ENCODE measurements at places on chromosomes 1 and 21.

- no peak for DNase-seq
Observed at GRCh38 chr21:39184050-39184980, 1.1 kb upstream of the PSMG1 start.

DNA sequence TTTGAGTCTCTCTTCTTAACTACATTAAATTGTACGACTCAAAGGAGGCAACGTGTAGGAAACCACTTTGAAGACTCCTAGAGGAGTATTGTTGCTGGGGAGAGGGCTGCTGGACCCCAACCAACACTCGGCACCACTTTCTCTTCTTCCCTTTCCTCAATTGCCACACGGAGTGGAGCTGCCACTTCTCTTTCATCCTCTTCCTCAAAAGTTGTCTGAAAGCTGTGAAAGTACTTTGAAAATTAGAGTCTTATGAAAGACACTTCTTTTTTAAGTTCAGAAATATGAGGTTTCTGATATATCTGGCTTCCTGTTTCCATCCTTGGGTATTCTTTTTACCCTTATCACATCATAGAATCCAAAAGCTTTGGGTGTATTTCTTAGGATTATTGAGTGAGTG, 59.5 kb downstream of the MRPS6 start:
- no peak for DNase-seq

DNA sequence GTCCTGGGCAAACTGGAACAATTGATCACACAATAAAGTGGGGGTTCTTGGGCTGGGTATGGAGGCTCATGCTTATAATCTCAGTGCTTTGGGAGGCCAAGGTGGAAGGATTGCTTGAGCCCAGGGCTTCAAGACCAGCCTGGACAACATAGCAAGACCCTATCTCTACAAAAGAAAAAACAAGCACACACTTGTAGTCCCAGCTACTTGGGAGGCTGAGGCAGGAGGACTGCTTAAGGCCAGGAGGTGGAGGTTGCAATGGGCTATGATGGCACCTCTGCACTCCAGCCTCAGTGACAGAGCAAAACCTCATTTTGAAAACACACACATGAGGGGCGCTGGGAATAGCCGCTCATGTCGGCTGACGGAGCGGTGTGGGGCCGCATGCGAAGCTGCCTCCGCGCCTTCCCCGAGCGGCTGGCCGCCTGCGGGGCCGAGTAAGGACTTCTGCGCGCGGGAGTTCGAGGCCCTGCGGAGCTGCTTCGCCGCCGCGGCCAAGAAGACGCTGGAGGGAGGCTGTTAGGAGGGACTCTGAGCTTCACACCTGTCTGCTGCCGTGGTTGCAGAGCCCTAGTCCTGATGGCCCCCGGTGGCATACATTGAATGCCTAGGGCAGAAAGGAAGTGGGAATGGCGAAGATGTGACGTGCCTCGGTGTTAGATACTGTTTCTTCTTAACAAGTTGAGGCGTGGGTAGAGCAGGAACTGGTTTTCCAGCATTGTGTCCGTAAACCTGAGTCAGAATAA, 59.5 kb downstream of the ACBD3 start:
- peak; percentile 42 for DNase-seq

- no peak for DNase-seq
Observed at GRCh38 chr1:7847599-7847998, 5.3 kb downstream of the UTS2 start.

DNA sequence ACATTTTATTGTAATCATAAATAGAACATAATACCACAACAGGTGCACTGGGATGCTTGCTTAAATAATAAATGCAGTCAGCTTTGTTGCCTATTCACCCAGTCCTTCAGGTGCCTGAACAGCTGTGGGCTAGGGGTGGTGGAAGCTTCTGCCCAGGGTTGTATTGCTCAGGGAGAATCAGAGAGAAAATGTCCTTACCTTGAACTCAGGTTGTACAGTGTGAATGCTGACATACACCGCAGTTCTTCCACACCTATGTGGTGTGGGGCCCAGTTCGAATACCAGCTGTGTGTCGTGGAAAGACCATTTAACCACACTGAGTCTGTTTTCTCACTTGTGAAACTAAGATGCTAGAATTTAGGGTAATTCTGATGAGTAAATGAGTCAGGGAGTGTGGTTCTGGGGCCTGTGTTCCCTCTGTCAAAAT, 115.7 kb upstream of the ATP1A1 start:
- no peak for DNase-seq

DNA sequence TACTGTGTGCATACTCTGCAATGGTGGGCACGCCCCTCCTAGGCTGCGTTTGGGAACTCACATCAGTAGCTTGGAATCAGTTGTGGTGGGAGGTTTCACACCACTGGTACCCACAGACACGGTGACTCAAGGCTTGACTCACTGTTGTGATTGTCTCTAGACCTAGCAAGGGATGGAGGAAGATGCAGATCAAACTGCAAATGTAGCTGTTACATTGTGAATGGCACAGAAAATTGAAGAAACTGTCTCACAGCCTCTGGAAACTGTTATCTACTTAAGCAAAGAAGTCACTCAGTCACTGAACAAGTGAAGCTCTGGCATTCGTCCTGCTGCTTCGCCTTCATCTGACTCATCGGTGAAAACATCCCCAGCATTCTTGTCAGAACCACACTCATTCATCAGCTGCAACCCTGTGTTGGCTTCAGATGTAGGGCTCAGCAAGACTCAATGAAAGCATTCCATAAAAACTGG, 59.5 kb downstream of the POFUT2 start:
- peak; percentile 87 for DNase-seq

GRCh38 chr1:93468662-93469061, 20.7 kb downstream of the FNBP1L start:
- DNase-seq, result no peak

DNA sequence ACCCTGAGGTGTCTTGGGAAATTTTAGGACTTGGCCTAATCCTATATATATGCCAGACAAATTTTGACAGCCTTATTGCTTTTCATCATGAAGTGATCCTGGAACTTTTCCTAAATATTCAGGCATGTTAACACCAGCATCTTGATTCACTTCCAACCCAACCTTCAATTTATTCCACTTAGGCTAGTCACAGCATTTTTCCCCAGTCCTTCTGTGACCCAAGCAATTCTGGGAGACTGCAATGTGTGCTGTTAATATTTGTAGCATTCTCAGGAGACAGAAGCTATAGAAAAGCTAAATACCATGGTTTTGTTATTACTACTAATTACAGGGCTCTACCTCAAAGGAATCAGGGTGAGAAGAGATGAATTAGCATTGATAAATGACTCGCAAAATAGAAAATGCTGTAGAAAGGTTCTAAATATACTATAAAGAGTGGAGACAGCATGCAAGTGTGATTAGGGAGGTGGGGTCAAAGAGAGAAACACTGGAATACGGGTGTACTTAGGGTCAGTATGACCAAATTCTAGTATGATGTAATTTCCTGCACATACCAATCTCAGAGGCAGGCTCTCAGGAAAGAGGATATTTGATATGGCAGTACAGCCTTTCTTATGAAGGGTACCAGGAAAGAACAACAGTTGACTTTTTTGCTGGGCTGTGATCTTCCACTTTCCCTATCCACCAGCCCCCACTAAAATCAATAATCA, 29.1 kb downstream of the PRRX1 start:
- DNase-seq, result no peak

- peak; percentile 76 for DNase-seq
Observed at GRCh38 chr1:178726087-178726517, 1.1 kb downstream of the RALGPS2 start.

- no peak for DNase-seq
Observed at GRCh38 chr21:21039624-21040170, 41.5 kb downstream of the NCAM2 start.

GRCh38 chr1:229514578-229515275, 6.6 kb upstream of the NUP133 start:
- peak; percentile 84 for DNase-seq

DNA sequence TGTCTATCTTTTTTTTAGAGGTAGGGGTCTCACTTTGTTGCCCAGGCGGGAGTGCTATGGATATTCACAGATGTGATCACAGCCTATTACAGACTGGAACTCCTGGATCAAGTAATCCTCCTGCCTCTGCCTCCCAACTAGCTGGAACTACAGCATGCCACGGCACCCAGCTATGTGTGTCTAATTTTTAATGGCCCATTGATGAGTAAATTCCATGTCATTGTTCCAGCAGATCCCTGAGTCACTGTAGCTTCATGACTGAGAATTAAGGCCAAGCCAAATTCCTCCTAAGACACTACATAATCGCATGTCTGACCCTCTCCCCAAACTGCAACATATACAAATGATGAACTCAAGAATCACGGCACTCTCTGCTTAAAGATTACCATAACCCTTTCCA, 84.2 kb upstream of the RGS2 start:
- no peak for DNase-seq

DNA sequence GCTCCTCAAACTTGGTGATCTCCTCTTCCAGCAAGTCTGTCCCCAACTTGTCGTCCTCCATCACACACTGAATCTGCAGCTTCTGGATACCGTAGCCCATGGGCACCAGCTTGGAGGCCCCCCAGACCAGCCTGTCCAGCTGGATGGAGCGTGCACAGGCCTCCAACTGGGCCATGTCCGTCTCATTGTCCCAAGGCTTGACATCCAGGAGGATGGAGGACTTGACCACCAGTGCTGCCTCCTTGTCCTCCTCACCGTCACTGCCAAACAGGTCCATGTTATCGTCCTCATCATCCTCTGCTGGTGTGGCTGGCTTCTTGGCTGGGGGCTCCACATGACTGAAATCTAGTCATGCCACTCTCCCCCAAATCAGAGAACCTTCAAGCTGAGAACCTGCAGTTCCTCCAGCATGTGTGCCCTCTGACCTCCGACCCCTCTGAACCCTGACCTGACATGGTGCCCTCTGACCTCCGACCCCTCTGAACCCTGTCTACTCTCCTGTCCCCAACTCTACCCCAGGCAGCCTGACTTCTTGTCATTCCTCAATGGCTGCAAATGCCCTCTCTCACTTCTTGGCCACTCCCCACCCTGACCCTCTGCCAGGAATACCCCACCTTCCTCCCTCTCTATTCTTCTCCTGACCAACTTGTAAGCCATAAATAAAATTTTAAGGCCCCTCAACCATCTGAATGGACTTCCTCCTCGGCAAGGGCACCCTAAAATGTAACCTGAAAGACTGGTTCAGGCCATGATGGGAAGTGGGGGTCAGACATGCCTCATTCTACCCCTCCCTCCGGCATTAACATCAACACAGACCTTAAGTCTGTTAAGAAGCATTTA, 275.7 kb upstream of the C1orf174 start:
- DNase-seq, result peak; percentile 57

DNA sequence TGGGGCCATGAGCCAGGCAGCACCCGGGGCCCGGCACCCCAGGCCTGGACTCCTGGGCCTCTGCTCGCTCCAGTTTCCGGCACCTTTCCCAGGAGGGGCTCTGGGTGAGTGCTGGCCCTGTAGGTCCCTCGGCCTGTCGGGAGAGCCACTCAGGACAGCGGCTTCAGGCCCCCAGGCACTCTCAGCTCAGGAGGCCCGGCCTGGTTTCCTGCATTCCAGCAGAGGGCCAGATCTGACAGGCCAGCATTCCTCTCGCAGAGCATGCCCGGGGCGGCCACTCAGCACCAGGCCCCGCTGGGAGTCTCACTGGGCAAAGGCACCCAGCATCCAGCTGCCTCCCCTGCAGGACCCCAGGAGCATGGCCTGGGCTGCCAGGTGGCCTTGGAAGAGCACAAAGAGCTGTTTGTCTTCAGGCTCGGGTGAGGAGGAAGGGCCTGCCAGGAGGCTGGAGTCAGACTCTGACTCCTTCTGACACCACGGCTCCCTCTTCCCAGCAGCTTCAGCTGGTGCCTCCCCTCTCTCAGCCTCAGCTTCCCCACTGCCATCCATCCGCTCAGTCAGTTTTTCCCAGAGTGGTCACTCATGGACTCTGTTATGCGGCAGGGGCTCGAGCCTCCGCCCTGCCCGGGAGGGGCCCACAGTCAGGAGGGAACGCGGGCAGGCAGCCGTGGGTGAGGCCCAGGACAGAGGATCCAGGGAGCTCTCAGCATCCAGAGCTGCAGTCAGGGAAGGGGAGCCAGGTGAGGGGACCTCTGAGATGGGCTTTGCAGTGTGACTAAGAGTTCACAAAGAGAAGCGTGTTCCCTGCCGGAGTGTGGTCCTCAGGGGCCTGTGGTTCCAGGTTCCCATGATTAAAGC, 51.7 kb downstream of the WNT9A start:
- DNase-seq, result peak; percentile 57

GRCh38 chr1:47756006-47756405, 241.2 kb downstream of the TRABD2B start:
- peak; percentile 17 for DNase-seq

DNA sequence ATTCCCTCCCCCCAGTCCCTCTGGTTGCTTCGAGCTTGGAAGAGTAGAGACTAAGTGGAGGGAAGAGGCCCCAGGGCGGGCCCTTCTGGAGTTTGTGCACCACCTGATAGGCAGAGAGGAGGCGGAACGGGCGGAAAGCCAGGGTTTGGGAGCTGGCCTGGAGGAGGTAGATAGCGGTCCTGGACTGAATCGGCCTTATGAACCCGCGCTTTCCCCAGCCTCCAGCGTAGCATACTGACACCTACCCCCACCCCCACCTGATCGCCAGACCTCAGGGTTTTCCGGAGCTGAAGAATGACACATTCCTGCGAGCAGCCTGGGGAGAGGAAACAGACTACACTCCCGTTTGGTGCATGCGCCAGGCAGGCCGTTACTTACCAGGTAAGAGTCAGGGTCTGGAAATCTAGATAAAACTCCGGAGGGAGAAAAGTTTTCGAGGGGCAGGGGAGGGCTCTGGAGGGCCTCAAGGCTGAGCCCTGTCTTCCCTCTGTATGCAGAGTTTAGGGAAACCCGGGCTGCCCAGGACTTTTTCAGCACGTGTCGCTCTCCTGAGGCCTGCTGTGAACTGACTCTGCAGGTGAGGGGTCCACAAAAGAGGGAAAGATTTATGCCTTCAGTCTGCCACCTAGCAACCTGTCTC, 705 bp downstream of the UROD start:
- peak; percentile 73 for DNase-seq

DNA sequence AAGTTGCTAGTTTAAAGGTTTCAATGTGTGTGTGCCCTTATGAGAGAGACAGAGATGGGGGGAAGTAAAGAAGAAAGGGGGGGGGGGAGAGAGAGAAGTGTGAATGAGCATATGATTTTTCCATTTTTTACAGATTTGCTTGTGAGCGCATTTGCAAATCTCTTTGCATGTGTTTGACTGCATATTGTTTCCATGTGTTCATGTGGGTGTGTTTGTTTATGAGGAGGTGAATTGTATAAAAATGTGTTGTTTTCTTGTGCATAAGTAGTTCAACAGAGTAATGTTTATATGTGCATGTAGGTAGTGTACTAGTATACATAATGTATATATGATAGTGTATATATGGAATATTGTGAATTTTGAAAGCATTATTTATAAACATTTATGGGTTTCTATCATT, 205.9 kb upstream of the SPAG17 start:
- no peak for DNase-seq

GRCh38 chr1:152718238-152718637, 10.3 kb downstream of the LCE4A start:
- DNase-seq, result no peak
